Calu3 (cell line): ENCODE measurements at places on chromosomes 2 and 18.
A peak's percentile ranks its signal among the peaks of the same experiment; 100 is the strongest.

DNA sequence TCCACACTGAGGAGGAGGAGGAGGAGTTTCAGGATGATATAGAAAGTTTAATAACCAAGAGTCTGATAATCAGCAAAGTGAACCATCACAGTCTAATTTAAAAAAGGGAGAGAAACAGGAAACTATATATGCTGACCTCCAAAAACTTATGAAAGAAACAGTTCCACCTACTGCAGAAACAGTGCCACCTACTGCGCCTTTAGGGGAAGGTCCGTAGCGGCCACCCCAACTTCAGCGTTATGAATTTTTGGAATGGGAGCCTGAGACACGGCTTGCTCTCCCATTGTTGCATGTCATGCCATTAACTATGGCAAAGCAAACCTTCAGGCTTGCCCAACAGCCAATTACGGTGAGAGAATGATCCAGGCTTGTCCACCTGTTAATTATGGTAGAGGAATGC lies 1719.2 kb upstream of the LRRTM1 start:
- DNase-seq, result no peak

- DNase-seq, result peak; percentile 4
These were observed 188.7 kb upstream of the HNMT start for GRCh38 chr2:137775529-137775928.

- no peak for DNase-seq
These were observed 20.0 kb upstream of the MEIS1 start for GRCh38 chr2:66414896-66415295.

DNA sequence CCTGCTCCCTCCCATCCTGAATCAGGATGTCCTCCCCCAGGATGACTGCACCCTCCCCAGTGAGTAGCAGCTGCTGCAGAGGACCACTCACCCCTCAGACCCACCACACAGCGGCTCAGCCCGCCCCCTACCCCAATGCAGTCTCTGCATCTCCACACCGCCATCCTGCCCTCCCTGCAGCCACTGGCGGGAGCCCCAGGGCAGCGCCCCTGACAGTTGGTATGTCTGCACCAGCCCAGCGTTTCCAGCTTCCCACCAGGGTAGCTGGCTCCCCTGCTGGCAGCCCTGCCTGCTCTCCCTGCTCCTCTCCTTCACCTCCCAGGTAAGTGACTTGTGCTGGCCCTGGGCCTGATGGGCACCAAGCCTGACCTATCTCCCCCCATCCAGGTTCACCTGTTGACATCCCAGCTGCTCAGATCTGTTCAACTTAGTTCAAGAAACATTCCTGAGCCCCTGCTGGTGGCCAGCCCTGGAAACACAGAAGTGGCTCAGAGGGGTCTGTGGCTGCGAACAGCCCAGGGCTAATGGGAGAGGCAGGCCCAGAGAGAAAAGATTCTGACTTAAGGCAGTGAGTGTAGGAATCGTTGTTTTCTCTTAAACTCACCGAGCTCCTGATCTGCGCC lies 117.7 kb upstream of the RAB6C start:
- DNase-seq, result no peak

- DNase-seq, result no peak
These were observed 25.5 kb upstream of the TUBB6 start for GRCh38 chr18:12282442-12283039.

- DNase-seq, result no peak
These were observed 119.0 kb upstream of the KLHL14 start for GRCh38 chr18:32891797-32892196.

GRCh38 chr2:134228493-134228903 lies 25.4 kb upstream of the MGAT5 start:
- peak; percentile 50 for DNase-seq

GRCh38 chr18:71797554-71797953 lies 746.6 kb downstream of the CBLN2 start:
- no peak for DNase-seq

- no peak for DNase-seq
These were observed 82.0 kb downstream of the STK39 start for GRCh38 chr2:168165397-168165796.
